Iris pigment epithelial cell (primary cell): ENCODE measurements at places on chromosomes 3 and 15.
A peak's percentile ranks its signal among the peaks of the same experiment; 100 is the strongest.

GRCh38 chr3:125079675-125080045, 23.9 kb upstream of the HEG1 start:
- DNase-seq = peak; percentile 64

GRCh38 chr15:62035256-62035924, 24.9 kb downstream of the VPS13C start:
- peak; percentile 78 for DNase-seq

GRCh38 chr3:137509354-137510045, 254.6 kb upstream of the SOX14 start:
- no peak for DNase-seq

GRCh38 chr3:58237941-58238681, 519 bp downstream of the ABHD6 start:
- peak; percentile 37 for DNase-seq

DNA sequence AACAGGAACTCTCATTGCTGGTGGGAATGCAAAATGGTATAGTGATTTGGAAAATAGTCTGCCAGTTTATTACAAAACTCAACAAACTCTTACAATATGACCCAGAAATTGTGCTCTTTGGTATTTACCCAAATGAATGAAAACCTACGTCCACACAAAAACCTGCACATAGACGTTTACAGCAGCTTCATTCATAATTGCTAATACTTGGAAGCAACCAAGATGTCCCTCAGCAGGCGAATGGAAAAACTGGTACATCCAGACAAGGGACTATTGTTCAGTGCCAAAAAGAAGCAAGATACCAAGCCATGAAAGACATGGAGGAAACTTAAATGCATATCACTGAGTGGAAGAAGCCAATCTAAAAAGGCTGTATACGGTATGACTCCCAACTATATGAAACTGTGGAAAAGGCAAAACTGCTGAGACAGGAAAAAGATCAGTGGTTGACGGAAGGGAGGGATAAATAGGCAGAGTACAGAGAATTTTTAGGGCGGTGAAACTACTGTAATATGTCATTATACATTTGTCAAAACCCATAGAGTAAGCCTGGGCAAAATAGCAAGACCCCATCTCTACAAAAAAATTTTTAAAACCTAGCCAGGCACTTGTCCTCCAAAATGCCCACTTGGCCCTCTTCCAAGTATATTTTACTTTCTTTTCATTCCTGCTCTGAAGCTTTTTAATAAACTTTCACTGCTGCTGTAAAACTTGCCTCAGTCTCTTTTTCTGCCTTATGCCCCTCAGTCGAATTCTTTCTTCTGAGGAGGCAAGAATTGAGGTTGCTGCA, 4.9 kb upstream of the MKRN2OS start:
- no peak for DNase-seq

DNA sequence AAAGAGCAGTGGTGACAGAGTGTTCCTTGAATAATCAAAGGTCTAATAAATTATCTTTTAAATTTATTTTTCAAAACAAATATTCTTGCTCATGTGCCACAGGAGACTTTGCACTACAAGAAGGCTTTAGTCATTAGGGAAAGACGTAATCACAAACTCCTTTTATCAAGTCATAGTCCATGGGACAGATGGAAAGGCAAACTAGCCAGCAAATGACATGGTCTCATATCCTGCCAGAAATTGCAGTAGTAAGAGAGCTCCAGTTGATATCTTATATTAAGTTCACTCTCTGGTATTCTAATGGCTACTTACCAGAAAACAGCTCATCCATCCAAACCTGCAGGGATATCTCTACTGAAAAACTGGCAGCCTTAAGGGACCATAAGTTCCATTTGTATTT, 225.0 kb upstream of the TP63 start:
- DNase-seq = no peak

DNA sequence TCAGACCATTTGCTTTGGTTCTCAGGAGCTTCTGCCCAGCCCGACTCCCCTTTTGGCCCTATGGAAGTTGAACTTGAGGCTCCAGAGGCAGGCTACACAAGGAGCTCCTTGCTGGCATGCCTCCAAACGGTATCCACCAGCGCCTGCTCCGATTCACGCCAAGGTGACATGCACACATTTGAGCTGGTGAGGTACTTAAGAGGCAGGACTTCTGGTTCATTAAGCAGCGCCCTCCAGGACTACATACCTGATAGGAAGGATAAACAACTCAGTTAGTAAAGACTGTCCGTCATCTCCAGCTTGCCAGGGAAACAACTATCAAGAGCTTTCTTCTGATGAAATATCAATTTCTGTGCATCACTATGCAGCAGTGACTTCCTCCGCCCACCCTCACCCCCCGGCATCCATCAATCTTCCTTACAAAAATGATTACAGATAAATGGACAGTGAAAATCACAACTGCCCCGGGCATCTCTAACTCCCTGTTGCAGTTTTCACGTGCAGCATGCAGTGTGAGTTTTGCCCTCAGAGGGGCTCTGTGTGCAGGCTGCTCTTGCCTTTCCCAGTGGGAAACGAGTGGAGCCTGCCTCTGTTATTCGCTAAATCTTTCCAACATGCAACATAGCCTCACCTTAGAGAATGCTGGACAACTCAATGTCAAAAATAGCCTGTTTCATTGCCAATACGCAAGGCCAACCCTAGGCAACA, 122.9 kb downstream of the ARRDC4 start:
- no peak for DNase-seq

- no peak for DNase-seq
Observed at GRCh38 chr15:70608144-70608543, 155.2 kb downstream of the UACA start.

DNA sequence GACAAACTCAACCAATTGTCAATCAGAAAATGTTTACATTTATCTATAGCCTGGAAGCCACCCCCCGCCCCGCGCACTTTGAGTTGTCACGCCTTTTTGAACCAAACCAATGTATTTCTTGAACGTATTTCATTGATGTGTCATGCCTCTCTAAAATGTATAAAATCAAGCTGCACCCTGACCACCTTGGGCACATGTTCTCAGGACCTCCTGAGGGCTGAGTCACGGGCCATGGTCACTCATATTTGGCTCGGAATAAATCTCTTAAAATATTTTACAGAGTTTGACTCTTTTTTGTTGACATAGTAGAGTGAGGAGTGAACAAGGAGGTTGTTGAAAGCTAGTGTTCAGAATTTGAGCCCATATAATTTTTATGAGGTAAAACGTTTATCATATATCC, 6.5 kb downstream of the MCTP2 start:
- no peak for DNase-seq

- no peak for DNase-seq
Observed at GRCh38 chr3:70824078-70824477, 511.6 kb upstream of the MDFIC2 start.

DNA sequence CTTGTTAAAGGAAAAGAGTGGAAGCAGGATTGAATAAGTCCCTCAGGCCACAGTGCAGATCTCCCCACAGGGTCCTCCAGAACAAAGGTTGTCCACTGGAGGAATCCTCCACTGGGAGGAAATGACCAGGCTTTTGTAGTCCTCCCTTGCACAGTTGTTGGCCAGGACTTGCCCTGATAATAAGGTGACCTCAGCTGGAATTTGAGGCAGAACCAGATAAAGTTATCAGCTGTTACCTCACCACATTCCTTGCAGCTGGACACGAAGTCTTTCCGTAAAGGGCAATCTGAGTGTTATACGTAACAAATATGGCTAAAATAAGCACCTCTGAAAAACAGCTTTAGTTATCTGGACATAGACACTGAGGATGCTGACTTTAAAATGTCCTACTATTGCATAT, 83.5 kb upstream of the NAALADL2 start:
- DNase-seq = peak; percentile 87

DNA sequence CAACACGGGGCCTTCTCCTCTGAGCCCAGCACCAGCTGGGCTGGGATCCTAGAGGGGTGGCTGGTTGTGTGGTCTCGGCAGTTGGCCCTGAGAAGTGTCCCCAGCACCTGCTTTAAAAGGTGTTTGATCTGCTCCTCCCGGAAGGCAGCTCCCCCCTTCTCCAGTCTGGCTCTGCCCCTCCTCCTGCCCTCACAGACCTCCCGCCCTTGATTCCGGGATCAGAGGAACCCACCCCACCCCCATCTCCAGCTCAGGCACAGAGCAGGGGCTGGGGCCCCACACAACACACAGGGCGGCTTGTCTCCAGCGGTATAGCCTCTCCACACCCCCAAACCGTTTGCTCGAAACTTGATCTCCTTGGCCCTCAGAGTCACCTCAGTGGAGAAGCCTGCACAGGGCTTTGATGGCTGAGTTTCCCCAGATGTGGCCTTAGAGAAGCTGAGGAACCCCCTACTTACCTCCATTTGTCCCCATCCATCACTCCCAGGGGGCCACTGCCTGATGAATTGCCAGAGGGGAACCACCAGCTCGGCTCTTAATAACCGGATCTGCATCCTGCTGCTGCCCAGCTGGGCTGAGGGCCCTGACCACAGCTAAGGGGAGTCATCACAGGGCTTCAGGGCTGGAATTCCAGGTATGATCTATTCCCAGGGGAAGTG, 6.4 kb upstream of the STRA6 start:
- DNase-seq = peak; percentile 61

DNA sequence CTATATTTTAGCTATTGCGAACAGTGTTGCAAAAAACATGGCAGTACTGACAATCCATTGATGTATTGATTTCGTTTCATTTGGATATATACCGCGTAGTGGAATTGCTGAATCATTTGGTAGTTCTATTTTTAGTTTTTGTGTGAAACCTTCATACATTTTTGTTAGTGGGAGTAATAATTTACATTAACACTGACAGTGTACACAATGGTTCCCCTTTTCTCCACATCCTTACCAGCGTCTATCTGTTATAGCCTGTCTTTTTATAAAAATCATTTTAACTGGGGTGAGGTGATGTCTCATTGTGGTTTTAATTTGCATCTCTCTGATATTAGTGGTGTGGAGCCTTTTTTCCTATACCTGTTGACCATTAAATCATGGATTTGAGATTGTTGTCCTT, 392.4 kb upstream of the ALCAM start:
- DNase-seq = no peak

DNA sequence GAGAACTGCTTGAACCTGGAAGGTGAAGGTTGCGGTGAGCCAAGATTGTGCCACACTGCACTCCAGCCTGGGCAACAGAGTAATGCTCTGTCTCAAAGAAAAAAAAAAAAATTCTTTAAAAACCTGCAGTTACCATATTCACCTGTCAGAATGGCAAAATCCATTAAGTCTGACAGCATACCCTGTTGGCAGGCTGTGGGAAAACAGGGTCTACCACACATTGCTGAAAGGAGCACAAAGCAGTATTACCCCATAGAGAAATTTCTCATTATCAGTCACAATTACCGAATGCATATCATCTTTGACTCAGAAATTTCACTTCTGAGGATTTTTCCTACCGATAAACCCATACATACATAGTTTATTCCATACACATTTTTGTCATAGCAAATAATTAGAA, 264.1 kb upstream of the SLCO3A1 start:
- DNase-seq = no peak

GRCh38 chr15:56804938-56805337, 71.6 kb upstream of the ZNF280D start:
- DNase-seq = no peak

DNA sequence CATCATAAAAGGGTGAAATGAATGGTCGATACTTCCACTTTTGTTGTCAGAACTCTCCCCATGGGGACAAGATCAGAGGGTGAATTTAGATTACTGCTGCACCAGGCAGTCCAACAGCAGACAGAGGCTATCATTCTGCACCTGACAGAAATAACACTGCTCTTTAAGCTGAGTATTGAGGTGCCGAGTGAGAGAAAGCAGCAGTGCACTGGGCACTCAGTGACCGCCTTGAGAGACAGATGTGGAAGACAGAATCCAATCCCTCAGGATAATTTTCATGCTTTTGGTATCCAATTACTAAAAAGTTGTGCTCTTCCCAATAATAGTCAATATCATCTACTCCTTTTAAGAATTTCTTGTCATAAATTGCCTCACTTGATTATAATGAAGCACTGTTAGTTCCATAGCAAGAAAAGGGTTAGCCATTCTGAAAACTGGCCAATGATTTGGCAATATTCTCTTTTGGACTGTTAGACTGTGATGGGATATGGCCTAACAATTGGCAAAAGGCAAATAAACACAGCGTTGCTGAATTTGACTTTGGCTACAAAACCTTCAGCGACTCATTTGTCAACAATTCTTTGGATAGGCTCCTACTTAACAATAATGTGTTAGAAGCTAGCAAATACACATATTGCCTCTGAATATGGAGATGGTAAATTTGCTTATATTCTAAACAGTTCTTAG, 5.5 kb downstream of the FGF7 start:
- peak; percentile 65 for DNase-seq

DNA sequence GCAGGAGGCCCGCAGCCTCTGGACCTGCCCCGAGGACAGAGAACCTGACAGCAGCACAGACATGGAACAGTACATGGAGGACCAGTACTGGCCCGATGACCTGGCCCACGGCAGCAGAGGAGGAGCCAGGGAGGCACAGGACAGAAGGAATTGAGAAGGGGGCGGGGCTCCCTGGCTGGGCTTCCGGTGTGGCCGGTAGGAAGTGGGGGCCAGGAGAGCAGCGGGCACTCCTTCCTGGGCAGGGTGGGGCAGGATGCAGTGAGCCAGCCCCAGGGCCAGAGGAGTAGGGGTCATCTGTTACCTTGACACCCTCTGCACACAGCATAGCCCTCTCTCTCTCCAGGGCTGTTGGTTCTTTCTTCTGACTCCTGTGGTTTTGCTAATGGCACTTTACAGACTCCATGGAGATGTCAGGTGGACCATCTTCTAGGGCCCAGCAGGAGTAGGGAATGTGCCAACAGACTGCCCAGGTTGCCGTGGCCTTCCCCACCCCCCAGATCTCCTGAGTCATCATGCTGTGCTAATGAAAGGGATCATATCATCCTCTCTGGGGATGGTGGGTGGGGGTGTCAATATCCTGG, 8.6 kb upstream of the ISG20 start:
- peak; percentile 44 for DNase-seq

DNA sequence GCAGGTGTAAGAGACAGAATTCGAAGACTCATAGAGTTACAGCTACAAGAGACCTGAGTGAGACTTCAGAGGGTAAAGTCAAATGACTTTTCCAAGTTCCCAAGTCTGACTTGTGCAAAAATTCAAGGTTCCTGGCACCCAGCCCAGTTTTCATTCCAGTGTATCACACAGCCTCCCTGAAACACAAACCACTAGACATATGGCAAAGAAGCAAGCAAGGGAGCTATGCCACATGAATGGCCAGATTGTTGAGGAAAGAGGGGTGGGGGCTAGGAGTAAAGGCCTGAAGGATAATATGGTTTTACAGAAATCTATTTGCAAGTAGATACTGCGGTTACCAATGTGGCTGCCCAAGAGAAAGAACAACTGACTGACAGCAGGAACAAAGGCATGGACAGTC, 301.2 kb downstream of the MECOM start:
- DNase-seq = peak; percentile 39

- peak; percentile 87 for DNase-seq
Observed at GRCh38 chr3:171374661-171375285, 85.4 kb downstream of the TNIK start.

- peak; percentile 93 for DNase-seq
Observed at GRCh38 chr3:188348435-188349244, 194.7 kb downstream of the LPP start.

GRCh38 chr15:74339371-74339770, 28.1 kb downstream of the CYP11A1 start:
- DNase-seq = no peak

GRCh38 chr3:45272032-45272810, 46.1 kb upstream of the TMEM158 start:
- no peak for DNase-seq

- DNase-seq = no peak
Observed at GRCh38 chr15:78312957-78313356, 13.5 kb upstream of the SKIC8 start.
